Adipocyte (in vitro differentiated cells): ENCODE measurements at places on chromosomes 1 and 21.

GRCh38 chr1:111647736-111648135, 28.1 kb downstream of the RAP1A start:
- DNase-seq = no peak

DNA sequence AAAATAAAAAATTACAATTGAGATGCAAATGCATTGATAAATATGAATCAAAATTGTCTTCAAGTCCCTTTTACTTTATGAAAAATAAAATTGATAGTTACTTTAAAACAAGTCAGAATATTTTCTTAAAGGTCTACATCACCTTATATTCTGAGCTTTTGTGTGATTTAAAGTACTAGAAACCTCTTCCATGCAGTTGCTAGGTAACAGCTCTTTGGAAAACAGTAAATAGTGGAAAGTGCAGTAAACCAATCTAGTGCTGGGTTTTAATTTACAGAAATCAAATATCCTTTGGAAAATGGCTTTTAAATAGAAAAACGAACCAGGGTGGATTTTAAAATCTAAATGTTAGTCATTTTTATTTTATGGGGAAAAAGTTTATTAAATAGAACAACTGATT, 227.9 kb downstream of the KCNT2 start:
- DNase-seq = no peak

DNA sequence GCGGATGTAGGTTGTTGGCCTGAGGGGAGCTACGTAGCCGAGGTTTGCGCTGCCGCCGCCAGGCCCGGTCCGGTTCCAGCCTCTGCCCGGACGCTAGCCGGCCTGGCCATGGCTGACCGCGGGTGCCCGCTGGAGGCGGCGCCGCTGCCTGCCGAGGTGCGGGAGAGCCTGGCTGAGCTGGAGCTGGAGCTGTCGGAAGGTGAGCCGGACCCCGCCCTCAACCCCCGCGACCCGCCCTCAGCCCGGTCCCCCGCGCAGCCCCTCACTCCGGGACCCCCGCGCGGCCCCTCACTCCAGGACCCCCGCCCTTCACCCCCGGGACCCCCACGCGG, 299 bp downstream of the DIP2A start:
- DNase-seq = no peak

DNA sequence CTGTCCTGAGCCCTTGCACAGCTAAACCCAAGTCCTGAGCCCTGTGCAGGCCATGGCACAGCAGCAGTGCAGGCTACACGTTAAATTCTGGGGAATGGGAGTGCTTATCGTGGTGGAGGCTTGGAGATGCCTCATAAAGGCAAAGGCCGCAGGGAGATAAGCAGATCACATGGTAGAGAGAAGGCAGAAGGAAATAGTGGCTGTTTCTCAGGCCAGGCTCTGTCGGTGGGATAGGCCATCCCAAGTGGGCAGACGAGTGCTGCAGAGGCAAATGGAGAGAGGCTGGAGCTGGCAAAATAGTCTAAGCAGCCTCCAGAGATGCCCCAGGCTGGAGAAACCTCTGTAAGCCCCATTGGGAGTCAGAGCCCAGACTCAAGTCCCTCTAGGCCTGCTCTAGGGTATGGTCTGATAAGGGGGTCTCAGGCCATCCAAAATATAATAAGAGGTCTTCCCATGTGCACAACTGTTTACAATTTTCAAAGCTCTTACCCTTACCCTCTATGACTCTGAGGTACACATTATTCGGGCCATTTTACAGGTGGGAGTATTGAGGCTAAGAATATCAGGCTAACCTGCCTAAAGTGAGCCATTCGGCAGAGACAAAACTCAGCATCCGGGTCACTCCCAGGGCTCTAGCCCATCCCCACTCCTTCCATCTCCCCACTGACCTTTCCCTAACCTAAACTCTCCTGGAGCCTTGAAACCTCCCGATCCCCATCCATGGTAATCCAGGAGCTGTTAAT, 79.6 kb downstream of the NKAIN1 start:
- no peak for DNase-seq

DNA sequence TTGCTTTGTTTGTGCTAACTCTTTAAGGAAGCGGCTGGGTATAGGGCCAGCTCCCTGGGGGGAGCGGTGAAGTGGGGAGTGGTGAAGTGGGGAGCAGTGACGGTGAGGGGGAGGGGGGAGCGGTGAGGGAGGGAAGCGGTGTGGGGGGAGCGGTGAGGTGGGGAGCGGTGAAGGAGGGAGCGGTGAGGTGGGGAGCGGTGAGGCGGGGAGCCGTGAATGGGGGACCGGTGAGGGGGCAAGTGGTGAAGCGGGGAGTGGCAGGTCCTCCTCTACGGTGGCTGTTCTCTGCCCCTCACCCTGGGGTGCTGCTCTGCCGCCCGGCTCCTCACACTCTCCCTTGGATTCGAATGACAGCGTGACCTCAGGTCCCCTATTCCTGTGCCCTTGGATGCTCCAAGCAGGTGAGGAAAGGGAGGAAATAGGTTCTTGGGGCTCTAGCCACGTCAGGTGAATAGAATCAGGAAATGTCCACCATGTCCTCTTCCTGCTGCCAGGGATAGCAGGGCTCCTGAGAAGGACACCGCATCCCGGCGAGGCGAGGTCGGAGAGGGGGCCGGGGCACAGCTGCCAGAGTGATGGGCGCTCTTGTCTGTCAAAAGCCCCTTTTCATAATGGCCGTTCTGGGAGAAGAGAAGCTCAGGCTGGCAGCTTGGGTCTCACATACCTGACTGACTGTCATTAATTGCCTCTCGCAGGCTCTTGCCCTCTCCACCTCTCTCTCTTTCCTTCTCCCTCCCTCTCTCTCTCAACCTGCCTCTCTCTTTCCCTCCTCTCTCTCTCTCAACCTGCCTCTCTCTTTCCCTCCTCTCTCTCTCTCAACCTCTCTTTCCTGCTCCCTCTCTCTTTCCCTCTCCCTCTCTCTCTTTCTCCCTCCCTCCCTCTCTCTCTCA, 134.2 kb downstream of the PGBD5 start:
- DNase-seq = no peak

- DNase-seq = peak; percentile 42
Observed at GRCh38 chr1:243745356-243745755, 104.7 kb downstream of the AKT3 start.

GRCh38 chr1:175267716-175268416, 75.3 kb upstream of the KIAA0040 start:
- no peak for DNase-seq

GRCh38 chr21:20949884-20950283, 48.3 kb upstream of the NCAM2 start:
- no peak for DNase-seq

GRCh38 chr21:41659791-41660560, 106.9 kb downstream of the RIPK4 start:
- DNase-seq = no peak

GRCh38 chr21:28099001-28099705, 893.5 kb downstream of the LTN1 start:
- DNase-seq = peak; percentile 3

GRCh38 chr1:220371324-220371723, 99.1 kb upstream of the RAB3GAP2 start:
- no peak for DNase-seq

- no peak for DNase-seq
Observed at GRCh38 chr1:87958201-87958600, 629.5 kb downstream of the LMO4 start.

GRCh38 chr1:5921129-5921528, 71.1 kb downstream of the NPHP4 start:
- DNase-seq = no peak

GRCh38 chr1:151062741-151063371, 2.7 kb downstream of the MLLT11 start:
- peak; percentile 81 for DNase-seq

DNA sequence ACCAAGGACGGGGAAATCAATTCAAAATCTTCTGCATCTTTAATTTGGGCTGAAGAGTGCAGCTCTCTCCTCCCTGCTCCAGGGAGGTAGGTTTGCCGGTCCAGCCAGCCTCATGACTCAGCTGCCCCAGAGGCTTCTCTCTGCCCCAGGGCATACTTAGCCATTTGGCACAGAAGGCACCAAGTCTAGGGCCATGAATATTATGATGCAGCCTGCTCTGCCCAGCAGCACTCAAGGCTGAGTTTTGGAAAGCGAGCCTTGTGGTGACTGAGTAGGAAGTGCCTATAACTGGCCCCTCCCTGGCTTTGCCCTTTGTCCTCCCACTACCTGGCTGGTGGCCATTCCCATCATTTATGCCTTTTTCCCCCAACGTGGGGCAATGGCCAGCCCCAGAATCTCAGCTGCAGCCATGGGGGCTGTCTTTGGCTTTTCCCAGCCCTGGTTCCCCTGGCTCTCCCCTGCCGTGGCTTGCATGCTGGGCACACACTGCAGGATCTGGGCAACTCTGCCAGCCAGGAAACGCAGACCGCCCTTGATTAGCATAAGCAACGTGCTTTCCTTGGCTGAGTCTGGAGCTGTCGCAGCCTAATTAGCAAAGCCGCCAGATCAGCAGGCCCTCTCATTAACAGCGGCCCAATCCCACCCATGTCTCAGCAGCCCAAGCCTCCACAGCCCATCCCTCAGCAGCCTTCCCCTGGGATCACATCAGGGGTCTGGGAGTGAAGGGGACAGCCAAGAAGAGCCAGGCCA, 258.6 kb upstream of the TMEM51 start:
- DNase-seq = peak; percentile 5

- peak; percentile 8 for DNase-seq
Observed at GRCh38 chr21:40146216-40146837, 279.1 kb downstream of the PCP4 start.

GRCh38 chr1:187047298-187047697, 218.5 kb downstream of the PLA2G4A start:
- DNase-seq = no peak

- no peak for DNase-seq
Observed at GRCh38 chr21:44803651-44804050, 2.0 kb upstream of the UBE2G2 start.

DNA sequence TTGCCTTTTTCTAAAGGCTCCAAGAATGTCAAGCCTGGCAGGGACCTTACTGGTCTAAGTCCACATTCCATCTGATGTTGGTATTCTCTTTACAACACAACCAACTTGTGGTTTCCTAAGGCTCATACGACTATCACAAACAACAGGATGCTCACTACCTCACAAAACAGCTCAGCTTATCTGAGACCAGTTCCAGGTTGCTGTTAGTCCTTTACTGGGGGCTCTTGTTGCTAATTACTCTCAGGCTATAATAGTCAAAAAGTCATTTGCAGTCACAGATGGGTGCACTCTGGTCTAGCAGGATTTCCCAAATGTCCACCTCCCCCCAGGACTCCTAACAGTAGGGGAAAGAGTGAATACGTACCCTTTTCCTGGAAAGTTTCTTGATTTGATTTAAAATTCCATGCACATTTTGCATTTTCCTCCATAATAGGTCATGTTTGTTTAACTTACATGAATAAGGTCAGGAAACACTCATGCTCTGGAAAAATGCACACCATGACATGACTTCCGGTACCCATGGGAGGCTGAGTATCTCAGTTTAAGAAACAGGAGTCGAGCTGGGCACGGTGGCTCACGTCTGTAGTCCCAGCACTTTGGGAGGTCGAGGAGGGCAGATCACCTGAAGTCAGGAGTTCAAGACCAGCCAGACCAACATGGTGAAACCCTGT, 16.0 kb downstream of the LCK start:
- DNase-seq = peak; percentile 54

GRCh38 chr1:4681026-4681425, 26.6 kb downstream of the AJAP1 start:
- DNase-seq = no peak

DNA sequence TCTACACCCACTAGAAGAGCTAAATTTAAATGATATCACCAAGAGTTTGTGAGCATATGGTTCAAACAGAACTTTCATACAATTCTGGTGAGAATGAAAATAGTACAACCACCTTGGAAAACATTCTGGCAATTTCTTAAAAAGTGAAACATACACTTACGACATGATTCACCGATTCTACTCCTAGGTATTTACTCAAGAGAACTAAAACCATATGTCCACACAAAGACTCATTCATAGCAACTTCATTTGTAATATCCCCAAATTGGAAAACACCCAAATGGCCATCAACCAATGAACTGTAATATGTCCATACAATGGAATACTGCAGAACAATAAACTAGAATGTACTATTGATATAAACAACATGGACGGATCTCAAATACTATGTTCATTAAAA, 51.2 kb upstream of the ADAM30 start:
- DNase-seq = peak; percentile 90

DNA sequence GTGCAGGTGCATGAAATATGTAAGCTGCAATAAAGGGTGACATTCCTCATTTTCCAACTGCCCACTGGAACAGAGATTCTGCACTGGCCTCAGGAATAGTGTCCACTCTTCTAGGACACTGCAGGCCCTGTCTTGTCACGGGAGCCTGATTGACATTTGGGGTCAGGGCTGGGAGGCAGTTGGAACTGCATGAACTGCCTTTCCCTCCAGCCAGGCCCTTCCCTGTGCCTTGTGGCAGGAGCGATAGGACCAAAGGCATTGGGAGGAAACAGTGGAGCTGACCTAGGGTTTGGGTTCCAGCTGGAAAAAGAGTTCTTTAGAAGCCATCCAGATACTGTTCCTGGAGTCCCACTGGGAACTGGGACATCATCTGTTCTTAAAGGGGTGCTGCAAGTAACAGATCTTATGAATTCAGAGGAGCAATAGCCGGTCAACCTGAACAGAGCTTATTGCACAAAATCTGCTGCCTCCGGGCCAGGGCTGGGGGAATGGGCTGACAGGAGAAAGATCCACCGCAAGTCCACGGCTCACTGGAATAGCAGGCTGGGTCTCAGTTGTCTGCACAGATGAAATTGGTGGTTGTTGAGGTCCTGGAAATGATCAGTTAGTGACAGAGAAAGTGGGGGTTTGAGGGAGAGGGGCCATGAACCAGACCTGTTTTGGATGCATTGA, 451.7 kb downstream of the CAMTA1 start:
- no peak for DNase-seq

- DNase-seq = peak; percentile 17
Observed at GRCh38 chr1:34591751-34592629, 162.9 kb upstream of the GJB5 start.

- DNase-seq = peak; percentile 37
Observed at GRCh38 chr1:19495799-19496526, 10.6 kb upstream of the CAPZB start.

DNA sequence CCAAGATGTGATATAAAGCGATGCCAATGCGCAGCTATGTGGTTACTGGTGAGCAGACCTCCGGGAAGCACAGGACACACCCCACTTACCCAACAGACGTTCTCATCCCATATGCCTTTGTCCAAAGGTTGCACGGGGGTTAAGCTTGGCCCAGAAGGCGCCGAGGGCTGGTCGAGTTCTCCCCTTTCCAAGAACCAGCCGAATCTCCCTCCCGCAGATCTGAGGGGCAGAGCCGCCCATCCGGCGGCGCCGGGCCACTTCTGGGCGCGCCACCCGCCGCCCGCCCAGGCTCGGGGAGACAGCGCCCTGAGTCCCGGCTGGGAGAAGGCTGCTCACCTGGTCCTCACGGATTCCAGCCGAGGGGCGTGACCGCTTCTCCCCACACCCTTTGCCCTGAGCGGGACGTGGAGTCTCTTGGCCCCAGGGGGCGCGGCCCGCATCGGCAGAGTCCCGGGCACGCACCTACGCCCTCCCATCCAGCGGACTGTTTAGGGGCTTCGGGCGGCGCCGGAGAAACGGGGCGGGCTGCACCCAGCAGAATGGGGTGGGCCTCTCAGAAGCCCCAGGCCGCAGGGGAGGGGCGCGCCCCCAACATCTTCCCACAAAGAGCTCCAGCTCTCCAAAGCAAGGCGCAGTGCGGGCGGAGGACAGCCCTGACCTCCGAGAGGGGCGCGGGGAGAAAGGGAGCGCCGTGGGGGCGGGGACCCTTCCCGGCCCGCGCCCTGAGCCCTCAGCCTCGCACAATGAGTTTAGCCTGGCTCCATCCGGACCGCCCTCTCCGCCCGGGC, 615 bp downstream of the GPR161 start:
- DNase-seq = peak; percentile 73

GRCh38 chr1:37186246-37186756, 152.0 kb upstream of the GRIK3 start:
- no peak for DNase-seq

- peak; percentile 76 for DNase-seq
Observed at GRCh38 chr21:28375708-28376385, 616.8 kb downstream of the LTN1 start.
